Esophagus mucosa (tissue), 1 donor: ENCODE measurements at places on chromosomes 4 and X. TPM values are rescaled to one million over a fixed set of nuclear protein-coding genes. Genes with fewer than 3 reads are reported as not detected.

GRCh38 chr4:137082061-137082460 is 450.2 kb downstream of the PCDH18 start:
- ATAC-seq, result no peak

- no peak for ATAC-seq
Observed at GRCh38 chrX:71210816-71211215, 12.2 kb upstream of the GJB1 start.

DNA sequence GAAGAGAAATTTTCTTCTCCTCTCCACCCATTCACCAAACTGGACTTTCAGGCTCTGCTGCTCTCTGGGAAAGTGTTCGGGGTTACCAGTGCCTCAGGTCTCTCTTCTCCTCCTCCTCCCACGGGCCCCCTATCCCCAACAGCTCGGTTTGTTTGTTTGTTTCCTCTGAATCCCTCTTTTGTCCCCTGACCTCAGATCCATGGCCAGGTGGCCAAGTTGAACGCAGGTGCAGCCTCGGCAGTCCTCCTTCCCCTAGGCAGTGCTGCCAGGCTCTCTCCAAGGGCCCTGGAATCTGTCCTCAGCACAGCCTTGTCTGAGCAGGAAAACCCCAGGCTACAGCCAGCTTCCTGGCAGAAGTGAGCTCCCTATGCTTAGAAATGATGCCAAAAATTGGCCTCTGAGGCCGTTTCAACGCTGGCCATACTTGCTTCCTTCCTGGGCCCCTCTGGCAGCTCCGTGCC is 60.0 kb downstream of the FHDC1 start:
- ATAC-seq, result no peak

DNA sequence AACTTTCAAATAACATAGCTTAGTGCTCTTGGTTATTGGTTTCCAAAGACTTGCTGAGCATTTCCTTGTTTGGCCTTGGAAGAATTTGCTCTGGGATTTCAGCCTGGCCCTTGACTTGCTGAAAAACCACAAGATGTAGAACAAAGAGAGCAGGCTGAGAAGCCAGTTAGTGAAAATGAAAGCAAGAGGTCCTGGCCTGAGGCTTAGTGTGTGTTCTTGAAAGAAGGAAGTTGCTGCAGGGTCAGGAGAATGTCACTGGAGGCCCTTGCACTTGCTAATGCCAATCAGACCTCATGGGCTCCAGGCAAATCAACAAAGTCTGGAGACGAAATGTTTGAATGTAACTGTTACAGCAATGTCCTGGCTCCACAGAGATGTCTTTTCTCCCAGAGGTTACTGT is 79.4 kb downstream of the SYNPO2 start:
- ATAC-seq, result peak; percentile 78

GRCh38 chrX:38970074-38970473 is 168.8 kb downstream of the MID1IP1 start:
- no peak for ATAC-seq

Gene ANAPC4
- 19.9 TPM for total RNA-seq

Gene SERPINA7
- total RNA-seq, result not detected

Gene MAGEB10
- not detected for total RNA-seq
